ENCODE measurements at places on chromosomes 13 and 19.

DNA sequence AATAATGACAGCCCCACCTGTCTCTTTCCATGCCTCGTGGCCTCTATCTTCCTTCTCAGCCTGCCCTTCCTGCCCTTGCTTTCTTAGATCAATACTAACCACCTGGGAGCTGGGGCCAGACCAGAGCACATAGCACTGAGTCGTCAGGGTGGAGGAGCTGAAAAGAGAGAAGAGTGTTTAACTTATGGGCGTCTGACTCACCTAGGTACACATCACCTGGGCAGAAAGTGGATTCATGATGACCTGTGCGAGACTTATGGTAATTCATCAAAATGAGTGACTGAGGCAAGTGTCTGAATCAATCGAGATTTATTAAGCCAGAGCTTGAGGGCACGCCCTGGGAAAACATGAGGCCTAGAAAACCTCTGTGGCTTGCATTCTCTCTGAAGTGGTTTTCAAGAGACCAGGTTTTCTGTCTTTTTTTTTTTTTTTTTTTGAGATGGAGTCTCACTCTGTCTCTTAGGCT, 19.2 kb downstream of the CEACAM6 start:
- DNase-seq = peak; percentile 67

- DNase-seq = no peak
Measured at GRCh38 chr13:110042253-110042950, 256.0 kb upstream of the IRS2 start.

- no peak for DNase-seq
Measured at GRCh38 chr13:110426735-110427134, 119.7 kb downstream of the COL4A2 start.

- DNase-seq = no peak
Measured at GRCh38 chr13:36135876-36136275, 4.7 kb upstream of the DCLK1 start.

- DNase-seq = no peak
Measured at GRCh38 chr13:113139577-113139976, 17.0 kb downstream of the F10 start.

GRCh38 chr19:15015946-15016542, 33.2 kb upstream of the CASP14 start:
- no peak for DNase-seq

DNA sequence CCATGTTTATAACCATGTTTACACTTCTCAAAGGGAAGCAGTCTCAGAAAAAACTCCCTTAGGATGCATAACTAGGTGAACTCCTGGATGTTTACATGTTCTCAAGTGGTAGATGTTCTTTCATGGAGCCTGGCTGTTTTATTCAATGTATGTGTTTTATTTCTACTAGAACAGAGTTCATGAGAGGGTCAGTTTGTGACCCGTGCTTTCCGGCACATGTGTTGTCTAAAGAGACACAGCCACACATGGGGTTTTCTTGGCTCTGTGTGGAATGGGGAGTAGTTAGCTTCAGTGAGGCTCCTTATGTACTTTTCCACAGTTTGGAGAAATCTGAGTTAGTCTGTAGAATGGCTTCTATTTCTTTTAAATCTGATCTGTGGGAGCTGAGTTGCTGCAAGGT, 60.9 kb downstream of the ATP8A2 start:
- no peak for DNase-seq

GRCh38 chr13:109812382-109812781, 26.0 kb upstream of the IRS2 start:
- DNase-seq = no peak
